Activated naive CD8-positive, alpha-beta T cell treated with anti-CD3 and anti-CD28 coated beads, Interleukin-2, amount 50 U/mL, for 16 hours (primary cell): ENCODE measurements at places on chromosomes 3 and 15.

- DNase-seq: no peak
Measured at GRCh38 chr15:91988071-91988470, 134.6 kb downstream of the SLCO3A1 start.

DNA sequence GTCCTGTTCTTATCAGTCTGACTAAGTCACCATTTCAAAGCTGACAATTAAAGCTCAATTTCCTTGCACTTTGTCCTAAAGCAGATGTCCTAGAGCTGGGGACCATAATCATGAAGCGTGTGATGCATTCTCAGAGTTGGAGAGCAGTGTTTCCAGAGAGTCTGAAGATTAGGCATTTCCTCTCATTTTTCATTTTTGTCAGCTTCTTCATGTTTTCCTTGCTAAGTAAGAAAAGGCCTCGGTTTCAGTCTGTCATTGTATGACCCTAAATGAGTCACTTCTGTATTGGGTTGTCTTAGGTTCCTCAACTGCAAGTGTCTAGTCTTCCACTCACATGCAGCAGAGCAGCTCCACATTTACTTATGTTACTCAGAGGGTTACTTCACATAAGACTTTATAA lies 257.2 kb upstream of the TPRG1 start:
- DNase-seq: no peak

- DNase-seq: no peak
Measured at GRCh38 chr3:168707900-168708299, 612.2 kb upstream of the GOLIM4 start.

- DNase-seq: no peak
Measured at GRCh38 chr15:84844964-84845363, 27.8 kb downstream of the ALPK3 start.

DNA sequence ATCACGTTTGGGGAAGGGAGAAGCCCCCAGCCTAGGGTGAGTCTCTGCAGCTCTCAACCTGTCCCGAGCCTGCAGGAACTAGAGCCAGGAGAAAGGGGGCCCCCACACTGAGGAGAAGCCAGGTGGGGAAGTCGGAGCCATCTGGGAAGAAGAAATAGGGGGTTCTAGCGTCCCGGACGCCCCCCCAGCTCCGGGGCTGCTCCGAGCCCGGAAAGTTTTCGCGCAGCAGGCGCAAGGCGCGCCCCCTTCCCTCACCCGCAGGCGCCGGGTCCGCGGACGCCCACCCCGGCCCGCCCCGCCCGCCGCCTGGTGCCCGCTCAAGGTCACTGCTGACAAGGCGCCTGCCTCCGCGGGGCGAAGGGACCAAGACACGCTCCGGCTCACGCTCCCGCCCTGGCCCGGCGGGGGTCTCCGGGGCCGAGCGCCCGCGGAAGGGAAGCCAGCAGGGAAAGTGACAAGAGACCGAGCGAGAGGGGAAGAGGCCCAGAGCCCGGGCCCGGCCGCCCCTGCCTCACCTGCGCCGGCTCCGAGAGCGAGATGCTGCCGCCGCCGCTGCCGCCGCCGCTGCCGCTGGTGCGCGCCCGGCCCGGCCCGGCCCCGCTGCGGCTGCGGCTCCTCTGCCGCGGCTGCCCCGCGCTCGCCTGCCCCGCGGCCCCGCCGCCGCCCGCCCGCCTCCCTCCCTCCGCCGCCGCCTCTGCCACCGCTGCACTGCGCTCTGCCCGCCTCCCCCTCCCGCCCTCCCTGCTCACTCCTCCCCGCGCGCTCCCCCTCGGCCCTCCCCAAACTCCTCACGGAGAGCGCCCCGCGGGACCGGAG lies 108.4 kb upstream of the SLC6A11 start:
- DNase-seq: no peak

- no peak for DNase-seq
Measured at GRCh38 chr3:38468765-38469164, 15.1 kb downstream of the ACVR2B start.
